ENCODE measurements at places on chromosomes 7 and 10. TPM values are rescaled to one million over a fixed set of nuclear protein-coding genes. Genes with fewer than 3 reads are reported as not detected.

DNA sequence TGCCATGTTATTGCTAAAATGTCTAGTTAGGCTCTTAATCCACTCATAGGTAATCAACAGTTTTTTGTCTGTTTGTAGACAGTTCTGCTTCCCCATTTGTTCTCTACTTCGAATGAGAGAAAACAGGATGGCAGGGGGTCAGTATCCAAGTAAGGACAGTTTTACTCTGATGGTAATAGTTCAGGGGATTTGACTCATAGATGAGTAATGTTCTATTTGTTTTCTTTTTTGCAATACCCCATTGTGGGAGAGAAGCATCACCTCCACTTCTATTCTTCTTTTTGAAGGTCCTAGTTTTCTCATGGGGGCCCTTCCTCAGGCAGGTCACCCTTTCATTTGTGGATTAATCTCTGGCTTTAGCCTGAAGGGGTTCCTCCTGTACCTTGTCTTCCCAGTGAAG is 13.9 kb downstream of the PCLO start:
- no peak for DNase-seq
- H3K27me3 ChIP-seq = no peaks in the 10 kb centered on the region
- peaks cover 15% of the 10 kb centered on the region for H3K4me1 ChIP-seq
- no peaks in the 10 kb centered on the region for H3K36me3 ChIP-seq

DNA sequence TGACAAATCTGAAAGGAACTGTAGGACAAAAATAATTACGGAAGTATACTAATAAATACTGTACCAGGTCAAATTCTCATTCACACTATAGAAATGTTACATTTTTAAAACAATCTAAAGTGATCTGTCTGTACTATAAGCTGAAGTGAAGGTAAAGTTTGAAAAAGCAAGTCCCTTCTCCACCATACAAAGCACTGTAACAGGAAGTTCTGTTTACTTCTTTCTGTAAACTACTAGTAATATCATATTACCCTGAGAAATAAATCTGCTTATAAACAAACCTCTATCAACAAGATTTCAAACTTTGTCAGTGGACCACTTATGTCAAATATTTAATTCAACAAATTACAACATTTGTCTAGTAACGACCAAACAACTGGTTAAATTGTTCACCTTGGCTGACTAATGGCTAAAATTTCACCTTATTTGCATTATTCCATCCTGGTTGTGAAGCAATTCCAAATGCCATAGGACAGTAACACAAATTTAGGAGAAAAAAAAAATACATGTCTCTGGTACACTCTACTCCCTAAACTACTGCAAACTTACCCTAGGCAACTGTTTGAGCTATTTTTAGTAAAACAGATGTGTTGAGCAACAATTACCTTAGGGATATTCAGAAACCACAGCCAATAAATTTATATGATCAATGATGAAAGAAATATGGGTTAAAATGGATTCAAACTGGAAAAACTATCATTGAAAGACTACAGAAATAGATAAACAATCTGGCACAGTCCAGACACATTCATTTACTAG is 126.0 kb downstream of the NRBF2 start:
- H3K27me3 ChIP-seq = no peaks in the 10 kb centered on the region
- H3K27ac ChIP-seq = no peak overlapping the region
- no peak for DNase-seq
- peaks cover 68% of the 10 kb centered on the region for H3K4me1 ChIP-seq

DNA sequence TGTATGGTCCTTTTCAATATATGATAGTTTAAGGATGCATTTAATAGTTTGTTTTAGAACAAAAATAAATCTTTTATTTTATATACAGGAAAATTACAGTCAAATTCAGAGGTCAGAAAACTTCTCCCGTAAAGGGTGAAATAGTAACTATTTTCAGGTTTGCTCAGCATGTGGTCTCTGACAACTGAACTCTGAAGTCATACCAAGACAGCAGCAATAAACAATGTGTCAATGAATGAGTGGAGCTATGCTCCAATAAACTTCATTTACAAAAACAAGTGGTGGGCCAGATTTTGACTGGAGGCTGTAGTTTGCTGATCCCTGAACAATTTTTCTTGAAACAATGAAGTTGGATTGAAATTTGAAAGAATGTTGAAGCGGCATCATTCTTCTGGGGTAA is 123.6 kb downstream of the ZNF248 start:
- no peaks in the 10 kb centered on the region for H3K4me1 ChIP-seq
- no peaks in the 10 kb centered on the region for H3K27me3 ChIP-seq
- no peak overlapping the region for H3K4me3 ChIP-seq
- DNase-seq = no peak

DNA sequence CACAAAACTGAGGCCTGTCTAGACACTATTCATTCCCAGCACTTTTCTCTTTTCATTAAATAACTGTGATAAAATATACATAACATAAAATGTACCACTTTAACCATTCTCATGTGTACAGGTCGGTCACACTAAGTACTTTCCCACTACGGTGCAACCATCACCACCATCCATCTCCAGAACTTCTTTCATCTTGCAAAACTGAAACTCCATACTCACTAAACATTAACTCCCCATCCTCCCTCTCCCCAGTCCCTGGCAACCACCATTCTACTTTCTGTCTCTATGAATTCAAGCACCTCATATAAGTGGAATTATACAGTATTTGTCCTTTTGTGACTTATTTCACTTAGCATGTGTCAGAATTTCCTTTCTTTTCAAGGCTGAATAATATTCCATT is 53.0 kb downstream of the ARHGAP12 start:
- H3K36me3 ChIP-seq = peaks cover 2% of the 10 kb centered on the region
- no peak overlapping the region for H3K4me3 ChIP-seq
- no peak overlapping the region for H3K27ac ChIP-seq
- H3K4me1 ChIP-seq = peaks cover 4% of the 10 kb centered on the region
- H3K27me3 ChIP-seq = no peaks in the 10 kb centered on the region
- DNase-seq = no peak

GRCh38 chr7:4257146-4258111 is 424.7 kb upstream of the FOXK1 start:
- no peaks in the 10 kb centered on the region for H3K36me3 ChIP-seq
- H3K27me3 ChIP-seq = no peaks in the 10 kb centered on the region
- H3K27ac ChIP-seq = no peak overlapping the region
- H3K4me1 ChIP-seq = no peaks in the 10 kb centered on the region
- H3K4me3 ChIP-seq = no peak overlapping the region
- DNase-seq = no peak

- no peak for DNase-seq
- H3K4me3 ChIP-seq = no peak overlapping the region
- H3K27ac ChIP-seq = peak overlapping the region; percentile 47
- H3K4me1 ChIP-seq = peaks cover 16% of the 10 kb centered on the region
- H3K27me3 ChIP-seq = no peaks in the 10 kb centered on the region
Measured at GRCh38 chr7:874031-874749, 2.2 kb upstream of the GET4 start.

GRCh38 chr10:27285093-27285492 is 44.5 kb upstream of the ACBD5 start:
- H3K4me3 ChIP-seq = no peak overlapping the region
- H3K4me1 ChIP-seq = no peaks in the 10 kb centered on the region
- H3K36me3 ChIP-seq = no peaks in the 10 kb centered on the region
- no peak overlapping the region for H3K27ac ChIP-seq
- DNase-seq = no peak

DNA sequence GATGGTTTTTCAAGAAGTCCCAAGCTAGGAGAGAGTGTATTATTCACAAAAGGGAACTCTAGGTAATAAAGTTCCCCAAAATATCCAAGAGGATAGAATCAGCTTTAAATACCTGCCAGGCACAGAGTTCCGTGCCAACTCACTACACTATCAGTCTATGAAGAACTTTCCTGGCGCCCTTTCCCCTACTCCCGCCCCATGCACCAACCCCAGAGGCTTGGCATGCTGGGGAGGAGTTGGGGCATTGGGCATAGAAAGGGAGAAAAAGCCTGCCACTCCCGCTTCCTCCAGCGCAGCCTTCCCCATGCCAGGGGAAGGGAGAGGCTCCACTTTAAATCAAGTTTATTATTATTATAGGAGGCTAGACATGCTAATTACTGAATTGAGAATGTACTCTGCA is 54.9 kb downstream of the ZNF800 start:
- peaks cover 28% of the 10 kb centered on the region for H3K27me3 ChIP-seq
- H3K27ac ChIP-seq = no peak overlapping the region
- no peak overlapping the region for H3K4me3 ChIP-seq
- no peak for DNase-seq

DNA sequence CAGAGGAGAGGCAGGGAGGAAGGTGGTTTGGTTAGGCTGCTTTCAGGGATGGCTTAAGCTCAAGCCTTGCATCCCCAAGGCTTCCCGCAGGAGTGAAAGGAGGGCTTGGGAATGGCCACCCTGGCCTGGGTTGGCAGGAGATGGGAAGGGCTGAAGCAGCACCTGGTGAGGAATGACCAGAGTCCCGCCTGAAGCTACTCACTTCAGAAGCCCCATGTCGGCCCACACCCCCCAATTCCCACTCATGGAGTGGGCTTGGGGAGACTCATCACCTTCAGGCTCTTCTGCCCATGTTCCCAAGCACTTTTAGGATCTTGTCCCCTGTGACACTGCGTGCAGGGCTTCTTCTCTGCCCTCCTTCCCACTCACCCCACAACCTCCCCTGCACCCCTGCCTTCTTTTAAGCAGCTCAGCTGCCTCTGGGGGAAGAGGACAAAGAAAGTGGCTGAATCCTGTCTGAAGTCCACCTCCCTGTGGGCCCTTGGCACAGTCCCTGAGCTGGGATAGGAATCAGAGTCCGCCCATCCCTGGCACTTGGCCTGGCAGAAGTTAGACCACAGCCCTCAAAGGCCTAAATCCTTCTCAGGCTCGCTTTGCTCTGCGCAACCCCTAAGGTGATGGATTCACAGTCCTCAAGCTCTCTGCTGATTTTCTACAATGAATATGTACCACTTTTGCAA is 16.5 kb downstream of the RGR start:
- peak; percentile 78 for DNase-seq
- H3K27ac ChIP-seq = no peak overlapping the region
- H3K4me3 ChIP-seq = no peak overlapping the region
- H3K36me3 ChIP-seq = no peaks in the 10 kb centered on the region

- H3K27me3 ChIP-seq = no peaks in the 10 kb centered on the region
- H3K4me1 ChIP-seq = no peaks in the 10 kb centered on the region
- no peak overlapping the region for H3K4me3 ChIP-seq
- no peak for DNase-seq
- H3K27ac ChIP-seq = no peak overlapping the region
Measured at GRCh38 chr7:1481300-1481699, 22.0 kb upstream of the MICALL2 start.

DNA sequence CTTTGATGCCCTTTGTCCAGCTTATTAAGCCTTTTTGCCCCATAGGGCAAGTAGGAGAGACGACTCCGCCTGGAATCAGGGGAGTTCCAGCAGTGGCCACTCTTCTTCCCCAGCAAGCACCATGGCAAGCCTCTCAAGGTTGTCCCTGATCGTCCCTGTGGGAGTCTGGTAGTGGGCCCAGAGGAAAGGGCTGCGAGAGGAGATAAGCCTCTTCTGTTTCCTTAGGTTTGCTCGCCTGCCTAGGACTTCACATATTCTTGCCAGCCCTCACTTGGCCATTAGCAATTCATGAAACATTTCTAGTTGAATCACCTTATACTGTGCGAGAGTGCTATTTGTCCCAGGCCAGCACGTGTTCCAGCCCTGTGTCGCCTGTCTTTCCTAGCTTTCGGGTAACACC is 47.8 kb upstream of the CPN1 start:
- no peak overlapping the region for H3K4me3 ChIP-seq
- no peak overlapping the region for H3K27ac ChIP-seq
- peaks cover 34% of the 10 kb centered on the region for H3K27me3 ChIP-seq

- H3K4me1 ChIP-seq = peaks cover 2% of the 10 kb centered on the region
- no peak for DNase-seq
- no peak overlapping the region for H3K27ac ChIP-seq
- peaks cover 3% of the 10 kb centered on the region for H3K27me3 ChIP-seq
- no peaks in the 10 kb centered on the region for H3K36me3 ChIP-seq
Measured at GRCh38 chr10:69496352-69497230, 45.3 kb downstream of the TSPAN15 start.

GRCh38 chr10:89665302-89665701 is 20.3 kb upstream of the PANK1 start:
- no peak overlapping the region for H3K27ac ChIP-seq
- H3K27me3 ChIP-seq = peaks cover 2% of the 10 kb centered on the region
- H3K4me3 ChIP-seq = no peak overlapping the region
- no peak for DNase-seq

DNA sequence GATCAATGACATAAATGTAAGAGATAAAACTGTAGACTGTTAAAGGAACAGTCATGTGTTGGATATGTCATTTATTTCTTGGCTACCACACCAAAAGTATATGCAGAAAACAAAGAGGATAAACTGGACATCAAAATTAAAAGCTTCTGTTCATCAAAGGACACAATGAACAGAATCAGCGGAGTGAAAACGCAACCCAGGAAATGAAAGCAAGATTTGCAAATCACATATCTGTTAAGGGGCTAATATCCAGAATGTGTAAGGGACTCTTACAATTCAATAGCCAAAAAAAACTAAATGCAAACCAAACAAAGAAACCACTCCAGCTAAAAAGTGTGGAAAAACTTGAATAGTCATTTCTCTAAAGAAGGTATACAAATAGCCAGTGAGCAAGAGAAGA is 164.3 kb downstream of the ZMYND11 start:
- H3K4me3 ChIP-seq = no peak overlapping the region
- H3K27me3 ChIP-seq = no peaks in the 10 kb centered on the region
- H3K36me3 ChIP-seq = peaks cover 24% of the 10 kb centered on the region
- no peak for DNase-seq
- no peak overlapping the region for H3K27ac ChIP-seq

DNA sequence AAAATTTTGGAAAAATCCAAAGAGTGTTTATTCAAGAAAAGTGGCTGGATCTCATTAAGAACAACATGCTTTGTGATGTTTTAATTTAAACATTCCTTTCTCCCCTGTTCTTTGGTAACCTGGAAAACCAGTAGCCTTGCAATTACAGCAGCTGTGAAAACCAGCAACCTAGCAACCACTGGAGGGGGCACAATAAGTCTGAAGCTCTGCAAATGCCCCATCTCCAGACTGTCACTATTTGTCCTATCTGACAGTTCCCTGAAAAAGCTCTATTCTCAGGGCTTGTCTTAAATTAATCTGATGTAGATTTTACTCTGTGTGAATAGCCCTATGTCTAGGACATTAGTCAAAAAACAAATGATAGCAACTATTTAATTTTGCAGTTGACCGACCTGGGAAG is 137.6 kb upstream of the THSD7A start:
- H3K36me3 ChIP-seq = no peaks in the 10 kb centered on the region
- H3K4me3 ChIP-seq = no peak overlapping the region
- no peak for DNase-seq
- no peak overlapping the region for H3K27ac ChIP-seq
- no peaks in the 10 kb centered on the region for H3K4me1 ChIP-seq

OPALIN gene
- not detected for total RNA-seq

CUZD1 gene
- total RNA-seq = 0.30 TPM

PRPF18 gene
- 19.2 TPM for total RNA-seq

KIF5B gene
- total RNA-seq = 104 TPM

CTAGE4 gene
- 1.3 TPM for total RNA-seq

FKBP9 gene
- 237 TPM for total RNA-seq

GALNT17 gene
- 1.4 TPM for total RNA-seq

MUC3A gene
- not detected for total RNA-seq

FAM13C gene
- 3.2 TPM for total RNA-seq

WDR86 gene
- total RNA-seq = not detected

FUOM gene
- total RNA-seq = 24.0 TPM

Data from osteocyte (in vitro differentiated cells).